Muscle of leg (tissue), 16 donors: ENCODE measurements at places on chromosomes 2 and 18. TPM values are rescaled to one million over a fixed set of nuclear protein-coding genes. Genes with fewer than 3 reads are reported as not detected.

PLCL1 gene
- 13.4 TPM for total RNA-seq

UCN gene
- total RNA-seq, result 1.1 TPM

- DNase-seq, result peak; percentile 33
These were observed 1.1 kb downstream of the TTL start for GRCh38 chr2:112483042-112483473.

GRCh38 chr18:73452866-73453265, 585.1 kb upstream of the NETO1 start:
- DNase-seq, result no peak

DNA sequence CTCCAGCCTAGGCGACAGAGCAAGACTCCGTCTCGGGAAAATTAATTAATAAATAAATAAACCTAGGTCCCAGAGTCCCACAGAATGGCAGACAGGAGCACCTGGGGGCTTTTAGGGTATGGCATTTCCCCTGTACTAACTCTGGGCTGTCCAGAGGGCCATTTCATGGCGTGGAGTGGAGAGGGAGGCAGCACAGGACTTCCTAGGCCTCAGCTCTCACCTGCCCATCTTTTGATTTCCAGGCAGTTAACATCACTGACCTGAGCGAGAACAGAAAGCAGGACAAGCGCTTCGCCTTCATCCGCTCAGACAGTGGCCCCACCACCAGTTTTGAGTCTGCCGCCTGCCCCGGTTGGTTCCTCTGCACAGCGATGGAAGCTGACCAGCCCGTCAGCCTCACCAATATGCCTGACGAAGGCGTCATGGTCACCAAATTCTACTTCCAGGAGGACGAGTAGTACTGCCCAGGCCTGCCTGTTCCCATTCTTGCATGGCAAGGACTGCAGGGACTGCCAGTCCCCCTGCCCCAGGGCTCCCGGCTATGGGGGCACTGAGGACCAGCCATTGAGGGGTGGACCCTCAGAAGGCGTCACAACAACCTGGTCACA, 5.1 kb downstream of the IL1RN start:
- no peak for DNase-seq

DNA sequence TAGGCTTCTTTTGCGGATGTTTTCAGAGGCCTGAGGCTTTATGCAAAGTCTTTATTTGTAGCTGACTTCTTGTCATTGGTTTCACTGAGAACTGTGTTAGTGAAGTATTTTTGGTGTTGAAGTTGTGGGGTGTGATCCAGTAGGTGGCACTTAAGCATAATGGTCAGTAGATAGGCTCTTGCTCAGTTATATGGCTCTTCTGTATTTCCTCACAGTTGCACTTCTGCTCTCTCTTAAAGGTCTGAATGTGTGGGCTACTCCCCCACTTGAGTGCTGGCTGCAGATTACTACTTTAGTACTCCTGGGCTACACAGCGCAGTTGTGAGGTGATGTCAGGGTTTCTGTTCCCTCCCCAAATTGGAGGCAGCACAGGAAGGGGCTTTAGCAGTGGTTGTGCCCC, 133.8 kb upstream of the SCN7A start:
- DNase-seq, result no peak

- no peak for DNase-seq
These were observed 125.1 kb downstream of the COPS8 start for GRCh38 chr2:237210763-237211162.

- no peak for DNase-seq
These were observed 27.2 kb downstream of the G6PC2 start for GRCh38 chr2:168928113-168928831.

- no peak for DNase-seq
These were observed 966 bp downstream of the ADCY3 start for GRCh38 chr2:24919037-24919505.

- DNase-seq, result no peak
These were observed 25.0 kb upstream of the MAP3K20 start for GRCh38 chr2:173050684-173051083.

GRCh38 chr2:191029280-191029950, 15.4 kb upstream of the STAT1 start:
- no peak for DNase-seq

DNA sequence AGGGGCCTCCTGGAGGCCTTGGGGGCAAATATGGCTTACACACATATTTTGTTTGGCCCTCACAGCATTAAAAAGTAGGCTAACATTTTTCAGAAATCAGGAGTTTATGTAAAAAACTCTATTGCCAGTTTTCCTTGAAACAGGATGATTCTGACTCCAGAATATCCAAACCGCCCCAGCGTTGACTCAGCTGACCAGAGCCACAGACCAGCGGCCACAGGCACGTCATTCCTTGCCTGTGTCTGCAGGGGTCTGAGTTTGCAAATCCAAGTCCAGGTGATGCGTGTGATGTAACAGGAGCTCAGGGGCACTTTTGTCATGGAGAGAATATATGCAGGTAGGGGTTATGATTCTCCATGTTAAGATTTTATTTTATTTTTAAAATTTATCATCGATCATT, 79.4 kb upstream of the ALKAL2 start:
- no peak for DNase-seq

- DNase-seq, result peak; percentile 35
These were observed 80.2 kb downstream of the EFEMP1 start for GRCh38 chr2:55843096-55843993.
